K562 (cell line): ENCODE measurements at places on chromosomes 11 and 22.

DNA sequence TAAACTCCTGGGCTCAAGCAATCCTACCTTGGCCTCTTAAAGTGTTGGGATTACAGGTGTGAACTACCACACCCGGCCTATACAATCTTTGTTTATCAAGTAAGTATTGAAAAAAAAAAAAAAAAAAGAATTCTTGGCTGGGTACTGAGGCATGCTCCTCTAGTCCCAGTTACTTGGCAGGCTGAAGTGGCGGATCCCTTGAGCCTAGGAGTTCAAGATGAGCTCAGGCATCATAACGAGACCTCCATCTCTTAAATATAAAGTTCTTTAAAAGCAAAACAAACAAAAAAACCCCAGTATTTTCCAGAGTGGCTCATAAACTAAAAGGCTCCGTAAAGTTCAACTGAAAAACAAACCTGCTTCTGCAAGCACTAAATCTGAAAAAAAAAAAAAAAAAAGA lies 50.3 kb upstream of the GAB2 start:
- DNase-seq = no peak

GRCh38 chr11:1573903-1574237 lies 1.8 kb upstream of the DUSP8 start:
- DNase-seq = no peak

- peak; percentile 30 for DNase-seq
These were observed 32.9 kb downstream of the SCUBE1 start for GRCh38 chr22:43310311-43310710.

DNA sequence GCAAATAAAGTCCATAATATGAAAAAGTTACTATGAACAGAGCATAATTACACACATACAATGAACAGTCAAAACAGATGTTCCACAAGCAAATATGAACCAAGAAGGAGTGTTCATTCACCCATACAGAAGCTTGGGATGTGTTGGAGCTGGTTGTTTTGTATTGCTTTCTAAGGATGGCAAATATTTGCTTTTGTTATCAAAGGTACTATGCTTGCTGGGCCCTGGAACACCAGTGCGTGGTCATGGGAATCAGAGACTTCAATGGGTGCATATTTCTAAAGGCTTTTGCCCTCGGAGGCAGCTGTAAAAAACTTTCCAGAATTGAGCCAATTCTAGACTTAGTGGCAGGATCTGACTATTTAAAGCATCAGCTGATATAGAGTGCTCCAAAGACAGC lies 85.1 kb downstream of the BARX2 start:
- DNase-seq = no peak

DNA sequence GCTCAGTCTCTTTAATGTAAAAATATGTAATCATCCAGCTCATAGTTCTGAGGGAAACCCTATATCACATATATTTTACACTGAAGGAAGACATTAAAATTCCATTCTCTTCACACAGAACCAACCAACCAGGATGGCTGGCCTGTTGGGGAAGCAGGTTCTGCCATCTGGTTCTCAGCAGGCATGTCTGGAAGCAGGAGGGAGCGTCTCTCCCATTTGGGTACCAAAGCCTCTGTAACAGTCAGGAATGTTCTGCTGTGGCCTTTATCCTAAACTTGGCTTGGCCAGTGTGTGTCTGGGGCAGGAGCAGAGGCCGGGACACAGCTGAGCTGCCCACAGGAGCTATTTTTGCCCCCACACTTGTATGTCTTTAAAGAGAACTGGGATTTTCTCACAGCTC lies 29.2 kb downstream of the SGSM3 start:
- DNase-seq = no peak

- no peak for DNase-seq
These were observed 124.2 kb upstream of the B3GAT1 start for GRCh38 chr11:134536219-134536618.

DNA sequence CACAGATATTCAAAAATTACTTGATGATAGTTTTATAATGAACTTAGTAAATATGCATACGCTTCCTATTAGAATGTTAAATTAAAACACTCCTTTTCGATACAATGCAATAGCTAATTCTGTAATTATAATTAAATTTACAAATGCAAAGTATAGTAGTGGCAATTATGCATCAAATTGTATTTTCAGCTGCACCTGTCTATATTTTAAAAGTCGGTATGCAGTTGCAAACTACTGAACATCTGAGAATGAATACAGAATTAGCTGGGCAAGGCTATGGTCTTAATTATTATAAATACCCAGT lies 110.4 kb upstream of the ARHGAP42 start:
- DNase-seq = no peak

DNA sequence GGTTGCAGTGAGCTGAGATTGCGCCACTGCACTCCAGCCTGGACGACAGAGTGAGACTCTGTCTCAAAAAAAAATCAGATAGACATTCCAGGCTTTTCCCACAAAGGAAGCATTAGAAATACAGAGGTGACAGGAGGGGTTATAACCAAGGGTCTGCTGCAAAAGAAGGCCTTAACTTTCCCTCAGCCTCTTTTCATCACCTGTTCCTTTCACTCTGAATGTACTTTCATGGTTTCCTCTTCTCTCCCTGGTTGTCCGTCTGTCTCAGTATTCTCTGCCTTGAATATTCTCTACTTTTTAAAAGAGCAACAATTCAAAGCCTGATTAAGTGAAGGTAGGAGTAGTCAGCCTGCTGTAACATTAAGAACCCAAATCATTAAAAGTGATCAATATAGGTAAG lies 50.2 kb downstream of the CELF1 start:
- no peak for DNase-seq

DNA sequence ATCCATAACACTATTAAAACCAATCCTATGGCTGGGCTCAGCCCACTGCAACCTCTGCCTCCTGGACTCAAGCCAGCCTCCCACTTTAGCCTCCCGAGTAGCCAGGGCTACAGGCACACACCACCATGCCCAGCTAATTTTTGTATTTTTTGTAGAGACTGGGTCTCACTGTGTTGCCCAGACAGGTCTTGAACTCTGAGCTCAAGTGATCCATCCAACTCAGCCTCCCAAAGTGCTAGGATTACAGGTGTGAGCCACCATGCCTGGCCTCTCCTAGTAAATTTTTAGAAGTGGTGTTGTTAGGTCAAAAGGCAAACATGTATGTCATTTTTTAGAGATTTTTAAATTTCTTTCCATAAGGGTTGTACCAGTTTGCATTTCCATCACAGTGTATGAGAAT lies 14.2 kb downstream of the F2 start:
- DNase-seq = no peak

GRCh38 chr11:72974487-72975205 lies 160.4 kb downstream of the ATG16L2 start:
- DNase-seq = no peak

DNA sequence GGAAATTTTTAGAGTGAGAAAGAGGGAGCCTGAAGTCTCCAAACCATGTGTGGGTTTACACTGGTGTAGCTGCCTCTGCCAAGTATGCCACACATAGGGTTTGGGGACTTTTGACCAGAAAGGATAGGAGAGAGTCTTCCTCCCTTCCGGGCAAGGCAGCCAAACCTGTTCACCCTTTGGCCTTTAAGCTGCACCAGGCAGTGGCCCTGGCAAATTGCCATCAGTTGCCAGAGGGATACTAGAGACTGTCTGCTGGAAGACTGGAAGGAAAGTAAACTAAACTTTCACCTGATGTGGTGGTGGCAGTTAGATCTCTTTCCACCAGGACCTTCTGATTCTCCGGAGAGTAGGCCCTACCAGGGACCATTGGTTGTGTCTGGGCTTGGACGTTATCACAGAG lies 1263.2 kb downstream of the FAM181B start:
- no peak for DNase-seq

- DNase-seq = no peak
These were observed 3.9 kb upstream of the PLA2G3 start for GRCh38 chr22:31144223-31144622.

GRCh38 chr11:10236840-10237239 lies 57.2 kb downstream of the SBF2 start:
- no peak for DNase-seq

DNA sequence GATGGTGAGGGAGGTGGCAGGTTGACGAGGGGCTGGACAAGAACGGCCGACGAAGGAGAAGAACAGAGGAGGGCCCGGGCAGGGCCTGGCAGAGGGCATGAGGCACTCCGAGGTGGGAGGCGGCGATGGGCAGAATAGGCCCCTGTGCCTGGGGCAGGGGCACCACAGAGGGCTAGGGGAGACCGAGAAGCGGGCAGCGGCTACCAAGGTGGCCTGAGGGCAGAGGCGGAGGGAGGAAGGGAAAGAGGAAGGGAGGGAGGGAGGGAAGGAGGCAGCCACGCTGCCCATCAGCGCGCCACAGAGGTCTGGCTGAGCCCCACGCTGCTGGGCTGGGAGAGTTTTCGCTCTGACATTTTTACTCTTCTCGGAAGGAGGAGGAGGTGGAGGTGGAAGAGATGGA lies 11.3 kb downstream of the LSP1 start:
- no peak for DNase-seq

GRCh38 chr22:36512991-36513390 lies 6.2 kb upstream of the FOXRED2 start:
- DNase-seq = no peak

DNA sequence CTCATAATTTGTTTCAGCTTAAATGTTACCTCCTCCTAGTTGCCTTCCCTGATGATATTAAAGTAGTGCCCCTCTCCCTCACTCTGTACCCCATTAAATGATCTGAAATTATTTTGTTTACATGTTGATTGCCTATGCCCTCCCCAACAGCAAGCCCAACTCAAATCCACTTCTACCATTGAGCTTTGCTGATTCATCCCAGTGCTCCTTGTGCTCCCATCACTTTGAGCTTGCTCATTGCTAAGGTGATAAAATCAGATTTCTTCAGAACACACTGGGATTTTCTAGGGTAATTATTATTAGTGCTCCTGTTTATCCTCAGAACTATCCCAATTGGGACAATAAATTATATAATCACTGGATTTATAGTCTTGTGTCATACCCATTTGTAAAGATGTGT lies 8.4 kb upstream of the DDX6 start:
- no peak for DNase-seq

GRCh38 chr22:39999144-39999757 lies 4.5 kb downstream of the FAM83F start:
- peak; percentile 74 for DNase-seq

DNA sequence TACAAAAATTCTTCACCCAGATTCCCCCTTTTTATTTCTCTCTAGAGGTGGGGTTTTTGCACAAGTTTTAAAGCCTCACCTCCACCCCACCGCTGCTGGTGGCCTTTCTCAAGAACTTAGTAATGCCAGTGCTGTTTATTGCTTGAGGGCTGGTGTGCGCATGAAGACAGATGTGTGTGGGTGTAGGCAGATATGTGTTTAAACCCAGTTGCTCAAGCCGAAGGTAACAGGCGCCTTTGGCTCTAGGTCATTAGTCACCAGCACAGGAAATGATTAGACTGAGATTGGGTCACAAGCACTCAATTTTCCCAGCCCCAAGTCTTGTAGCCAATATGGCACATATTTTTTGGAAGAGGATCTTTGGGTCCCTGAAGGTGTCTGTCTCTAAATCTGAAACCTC lies 2.7 kb upstream of the CLMP start:
- no peak for DNase-seq

DNA sequence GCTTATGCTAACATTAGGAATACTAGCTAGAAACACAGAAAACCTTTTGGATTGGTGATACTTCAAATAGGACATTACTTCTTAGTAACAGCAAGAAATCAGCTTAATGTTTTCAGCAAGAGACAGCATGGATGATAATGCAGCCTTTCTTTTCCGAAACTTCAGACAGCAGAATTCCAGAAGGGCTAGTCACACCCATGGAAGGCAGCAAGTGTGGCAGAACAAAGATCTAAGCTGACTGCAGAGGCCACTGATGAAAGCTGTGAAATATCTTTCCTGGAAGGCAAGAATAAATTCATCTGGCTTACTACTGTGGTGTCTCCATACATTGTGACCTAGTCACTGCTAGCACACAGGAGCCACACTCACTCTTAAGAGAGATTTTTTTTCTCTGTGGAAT lies 100.3 kb downstream of the CCDC83 start:
- DNase-seq = no peak

DNA sequence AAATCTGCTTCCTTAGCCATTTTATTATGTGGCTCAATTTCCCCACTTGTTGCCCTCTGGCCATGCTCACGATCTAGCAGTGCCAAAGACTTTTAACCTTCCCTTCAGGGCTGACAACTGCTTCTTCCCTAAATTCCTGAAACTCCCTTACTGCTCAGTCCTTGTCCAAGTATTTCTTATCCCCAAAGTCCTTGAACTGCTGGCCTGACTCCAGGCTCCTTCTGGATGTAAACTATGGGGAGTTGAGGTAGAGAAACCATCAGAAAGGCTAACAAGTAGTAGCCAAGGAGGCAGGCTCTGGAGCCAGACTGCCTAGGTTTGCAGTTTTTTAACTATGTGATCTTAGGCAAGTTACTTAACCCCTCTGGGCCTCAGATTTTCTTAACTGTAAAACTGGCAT lies 258.7 kb upstream of the CCDC90B start:
- DNase-seq = no peak

- DNase-seq = no peak
These were observed 1.9 kb upstream of the ZDHHC8 start for GRCh38 chr22:20129747-20130014.

DNA sequence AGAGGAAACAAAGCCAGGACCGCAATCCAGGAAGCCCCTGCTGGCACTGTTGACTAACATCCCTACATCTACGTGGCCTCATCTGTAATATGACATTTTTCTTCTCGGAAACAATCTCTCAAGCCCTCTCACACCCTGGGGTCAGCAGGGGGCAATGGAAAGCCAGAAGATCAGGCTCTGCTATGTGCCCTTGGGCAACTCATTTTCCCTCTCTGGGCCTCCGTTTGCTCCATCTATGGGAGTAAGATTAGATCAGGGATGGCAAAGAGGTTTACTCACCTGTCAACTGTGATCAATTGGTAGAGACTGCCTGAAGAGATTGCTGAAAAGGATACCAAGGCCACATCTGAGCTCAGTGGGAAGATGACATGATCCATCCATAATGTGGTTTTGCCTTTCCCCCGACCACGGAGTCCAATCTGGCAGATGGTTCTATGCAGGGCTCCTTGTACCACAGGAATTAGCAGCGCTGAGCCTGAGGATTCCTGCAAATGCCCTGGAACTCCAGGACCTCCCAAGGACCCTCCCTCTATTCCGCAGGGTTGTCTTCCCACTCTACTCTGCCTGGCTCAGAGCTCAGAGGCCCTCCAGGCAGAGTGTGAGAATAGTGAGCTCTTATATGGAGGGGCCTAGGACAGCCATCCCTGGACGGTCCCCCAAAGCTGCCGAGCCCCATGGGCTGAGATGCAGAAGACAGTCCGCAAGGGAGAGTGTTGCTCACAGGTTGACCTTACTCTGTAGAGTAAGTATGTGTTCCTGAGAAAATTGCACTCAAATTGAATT lies 66.1 kb downstream of the CHST1 start:
- DNase-seq = no peak

- DNase-seq = peak; percentile 15
These were observed 12.0 kb upstream of the PVALB start for GRCh38 chr22:36828815-36829214.
